ENCODE measurements at places on chromosomes 1 and 21.

DNA sequence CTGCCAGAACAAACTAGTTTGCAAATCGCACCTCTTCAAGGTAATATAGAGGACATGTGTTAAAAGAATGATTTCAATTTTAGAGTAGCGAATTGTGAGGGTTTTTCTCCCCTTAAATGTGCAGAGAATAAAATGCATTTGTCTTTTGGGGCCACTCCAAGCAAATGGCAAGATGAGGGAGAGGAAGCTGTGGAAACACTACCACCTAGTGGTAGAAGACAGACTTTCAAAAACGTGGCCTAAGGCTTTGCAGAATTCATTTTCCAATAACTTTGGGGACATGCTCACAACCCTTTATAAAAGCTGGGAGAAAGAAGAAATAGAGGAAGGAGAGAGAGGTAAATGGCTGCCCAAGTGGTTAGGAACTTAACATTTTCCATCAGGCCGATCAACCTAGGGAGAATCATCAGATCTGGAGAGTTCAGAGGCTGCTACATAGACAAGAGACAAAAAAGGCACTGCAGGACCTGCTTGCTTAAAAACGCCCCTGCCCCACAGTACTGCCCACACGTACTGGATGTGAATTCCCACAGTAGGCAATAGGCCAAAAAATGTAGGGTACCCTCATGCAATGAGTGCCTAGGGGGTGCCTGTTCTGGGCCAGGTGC, 15.7 kb upstream of the RCAN1 start:
- peaks cover 7% of the 10 kb centered on the region for H3K27me3 ChIP-seq
- H3K27ac ChIP-seq, result no peak overlapping the region
- H3K4me3 ChIP-seq, result no peak overlapping the region
- no peaks in the 10 kb centered on the region for H3K36me3 ChIP-seq
- DNase-seq, result no peak

- DNase-seq, result no peak
- peaks cover 5% of the 10 kb centered on the region for H3K36me3 ChIP-seq
- H3K27me3 ChIP-seq, result peaks cover 80% of the 10 kb centered on the region
- peaks cover 13% of the 10 kb centered on the region for H3K4me1 ChIP-seq
Measured at GRCh38 chr1:229432905-229433304, 989 bp downstream of the ACTA1 start.

GRCh38 chr1:115240297-115240696, 97.8 kb downstream of the NGF start:
- H3K27me3 ChIP-seq, result peaks cover 20% of the 10 kb centered on the region
- H3K27ac ChIP-seq, result no peak overlapping the region
- no peak for DNase-seq
- no peaks in the 10 kb centered on the region for H3K36me3 ChIP-seq

DNA sequence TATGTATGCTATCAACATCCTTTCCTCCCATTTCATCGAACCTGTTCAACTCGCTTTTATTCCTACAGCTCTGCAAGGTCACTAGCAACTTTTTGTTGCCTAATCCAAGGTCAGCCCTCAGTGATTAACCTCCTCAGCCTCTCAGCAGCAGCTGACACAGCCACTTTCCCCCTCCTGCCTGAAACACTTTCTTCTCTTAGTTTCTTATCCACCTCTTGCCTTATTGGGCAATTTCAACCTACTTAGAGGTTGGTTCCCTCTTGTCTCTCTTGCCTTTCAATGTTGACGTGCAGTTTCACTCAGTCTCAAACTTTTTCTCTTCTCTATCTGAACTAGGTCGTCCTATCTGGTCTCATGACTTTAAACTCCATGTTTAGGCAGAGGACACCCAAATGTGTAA, 156.3 kb downstream of the C1orf94 start:
- H3K4me3 ChIP-seq, result no peak overlapping the region
- H3K27ac ChIP-seq, result no peak overlapping the region
- H3K27me3 ChIP-seq, result peaks cover 6% of the 10 kb centered on the region
- H3K4me1 ChIP-seq, result no peaks in the 10 kb centered on the region

DNA sequence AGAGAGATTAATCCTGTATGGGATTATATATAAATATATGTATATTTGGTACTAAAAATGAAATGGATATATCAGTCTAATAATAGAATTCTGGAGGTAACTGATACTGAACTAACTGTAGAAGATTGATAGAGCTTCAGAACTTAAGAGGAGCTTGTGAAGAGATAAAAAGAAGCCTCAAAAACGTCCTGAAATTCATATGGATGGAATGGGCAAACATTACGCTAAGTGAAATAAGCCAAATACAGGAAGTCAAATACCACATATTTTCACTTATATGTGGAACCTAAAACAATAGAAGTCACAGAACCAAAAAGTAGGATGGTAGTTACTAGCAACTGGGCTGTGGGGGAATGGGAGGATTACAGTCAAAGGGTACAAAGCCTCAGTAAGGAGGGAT, 36.0 kb upstream of the ADGRL4 start:
- H3K36me3 ChIP-seq, result no peaks in the 10 kb centered on the region
- no peak overlapping the region for H3K27ac ChIP-seq
- peaks cover 8% of the 10 kb centered on the region for H3K4me1 ChIP-seq
- no peak overlapping the region for H3K4me3 ChIP-seq

DNA sequence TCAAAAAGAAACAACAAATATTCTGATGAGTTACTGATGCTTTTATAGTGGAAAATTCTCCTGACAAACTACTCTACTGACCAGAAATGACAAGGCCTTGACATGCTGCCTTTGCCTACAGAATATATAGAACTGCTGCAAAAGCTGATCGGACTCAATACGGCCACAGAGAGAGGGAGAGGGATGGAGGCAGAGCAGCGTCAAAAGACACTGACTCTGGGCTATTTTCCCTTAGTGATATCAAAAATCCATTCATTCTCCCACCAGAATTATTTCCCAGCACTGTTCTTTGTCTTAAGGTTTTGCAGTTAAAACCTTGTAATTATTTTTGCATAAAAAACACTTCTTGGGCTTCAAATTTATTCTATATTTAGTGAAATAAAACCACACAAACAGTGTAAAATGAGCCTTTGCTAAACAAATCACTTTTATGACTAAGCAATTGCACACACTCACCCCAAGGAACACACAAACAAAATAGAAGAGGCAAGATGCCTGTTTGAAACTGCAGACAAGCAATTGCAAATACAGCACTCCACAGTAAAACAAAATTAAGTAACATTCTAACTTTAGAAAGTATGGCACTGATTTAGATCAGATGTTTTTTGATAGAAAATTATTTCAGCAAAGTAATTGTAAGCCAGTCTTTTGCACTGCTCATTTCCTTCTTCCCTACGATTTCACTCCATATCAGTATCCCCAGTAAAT, 1036.4 kb downstream of the ADGRL2 start:
- H3K36me3 ChIP-seq, result no peaks in the 10 kb centered on the region
- no peaks in the 10 kb centered on the region for H3K4me1 ChIP-seq
- DNase-seq, result no peak

DNA sequence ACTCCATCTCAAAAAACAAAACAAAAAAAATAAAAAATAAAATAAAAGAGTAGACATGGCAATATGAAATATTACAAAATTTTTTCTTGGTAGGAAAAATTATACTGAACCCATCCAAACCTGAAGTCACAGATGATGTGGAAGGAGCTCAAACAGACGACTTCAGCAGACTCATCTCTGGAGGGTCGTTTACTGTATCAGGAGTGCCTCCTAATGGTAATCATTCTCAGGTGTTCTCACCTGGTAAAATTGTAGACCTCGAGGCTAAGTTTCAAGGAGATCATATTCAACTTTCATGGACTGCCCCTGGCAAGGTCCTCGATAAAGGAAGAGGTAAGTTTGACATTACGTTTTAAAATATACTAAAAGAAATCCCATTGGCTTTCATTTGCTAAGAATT, 54.3 kb upstream of the SH3GLB1 start:
- H3K36me3 ChIP-seq, result no peaks in the 10 kb centered on the region
- H3K4me3 ChIP-seq, result no peak overlapping the region
- no peak overlapping the region for H3K27ac ChIP-seq
- H3K4me1 ChIP-seq, result no peaks in the 10 kb centered on the region

- H3K36me3 ChIP-seq, result no peaks in the 10 kb centered on the region
- no peaks in the 10 kb centered on the region for H3K4me1 ChIP-seq
- H3K27me3 ChIP-seq, result no peaks in the 10 kb centered on the region
- DNase-seq, result no peak
- H3K27ac ChIP-seq, result no peak overlapping the region
- H3K4me3 ChIP-seq, result no peak overlapping the region
Measured at GRCh38 chr1:7678491-7679158, 92.5 kb upstream of the VAMP3 start.

GRCh38 chr1:206505702-206506355, 1.5 kb upstream of the RASSF5 start:
- H3K36me3 ChIP-seq, result peaks cover 1% of the 10 kb centered on the region
- DNase-seq, result no peak
- H3K4me1 ChIP-seq, result peaks cover 53% of the 10 kb centered on the region
- peak overlapping the region; percentile 4 for H3K27ac ChIP-seq
- peaks cover 34% of the 10 kb centered on the region for H3K27me3 ChIP-seq
